ENCODE measurements at places on chromosomes 5 and 9.

DNA sequence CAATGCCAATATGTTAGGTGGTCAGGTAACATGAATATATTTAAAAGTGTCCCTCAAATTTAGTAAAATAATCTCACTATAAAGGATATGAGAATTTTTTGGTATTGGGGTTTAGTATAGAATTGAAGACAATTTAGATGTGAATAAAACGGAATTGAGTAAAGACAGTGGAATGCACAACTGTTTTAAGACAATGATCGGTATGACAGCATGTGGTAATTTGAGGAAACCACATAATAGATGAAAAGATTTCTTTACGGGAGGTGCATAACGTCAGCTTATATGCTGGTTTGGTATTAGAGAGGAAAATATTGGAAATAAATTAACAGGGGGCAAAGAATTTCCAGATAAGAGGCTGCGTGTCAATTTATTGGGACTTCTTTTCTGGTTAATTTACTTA lies 1043.2 kb downstream of the CDH18 start:
- DNase-seq, result no peak

- no peak for DNase-seq
Observed at GRCh38 chr9:107423540-107423939, 66.0 kb downstream of the KLF4 start.

GRCh38 chr5:132834057-132834456 lies 3.6 kb upstream of the SHROOM1 start:
- no peak for DNase-seq

GRCh38 chr9:6354072-6354686 lies 26.0 kb downstream of the TPD52L3 start:
- DNase-seq, result peak; percentile 0

DNA sequence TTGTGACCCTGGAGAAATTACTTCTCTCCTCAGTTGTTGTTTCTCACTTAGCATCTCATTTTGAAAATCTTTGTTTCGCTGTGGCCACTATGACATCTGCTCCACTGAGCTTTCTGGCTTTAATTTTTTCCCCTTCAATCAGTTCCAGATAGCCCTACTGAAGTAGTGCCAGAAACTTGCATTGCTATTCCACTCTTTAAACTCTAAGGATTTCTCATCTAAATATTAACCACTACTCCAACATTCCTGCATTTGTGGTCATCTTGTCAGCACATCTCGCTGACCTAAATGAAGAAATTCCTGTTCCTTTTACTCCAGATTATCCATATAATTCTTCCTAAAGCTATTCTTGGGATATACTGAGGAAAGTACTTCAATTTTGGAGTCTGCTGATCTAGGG lies 15.3 kb upstream of the NOL6 start:
- no peak for DNase-seq

DNA sequence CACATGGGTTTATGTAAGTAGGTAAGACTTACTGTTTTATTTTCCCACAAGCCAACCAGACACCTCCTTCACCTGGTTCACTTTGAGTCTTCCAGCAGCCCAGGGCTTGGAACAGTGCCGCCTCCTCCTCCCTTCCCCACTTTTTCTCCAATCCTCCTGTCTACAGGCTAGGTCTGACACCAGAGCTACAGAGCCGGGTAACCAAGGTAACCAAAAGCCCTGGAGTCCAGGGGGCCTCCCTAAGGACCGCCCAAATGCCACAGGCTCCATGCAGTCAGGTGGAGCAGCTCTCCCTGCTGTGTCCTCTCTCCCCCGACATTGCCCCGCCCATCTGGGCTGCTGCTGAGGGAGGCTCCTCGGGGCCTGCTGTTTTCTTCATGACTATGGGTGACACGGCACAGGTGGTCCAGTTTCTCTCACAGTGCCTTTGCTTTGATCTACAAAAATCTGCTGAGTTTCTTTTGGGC lies 138.0 kb upstream of the EFNA5 start:
- no peak for DNase-seq

DNA sequence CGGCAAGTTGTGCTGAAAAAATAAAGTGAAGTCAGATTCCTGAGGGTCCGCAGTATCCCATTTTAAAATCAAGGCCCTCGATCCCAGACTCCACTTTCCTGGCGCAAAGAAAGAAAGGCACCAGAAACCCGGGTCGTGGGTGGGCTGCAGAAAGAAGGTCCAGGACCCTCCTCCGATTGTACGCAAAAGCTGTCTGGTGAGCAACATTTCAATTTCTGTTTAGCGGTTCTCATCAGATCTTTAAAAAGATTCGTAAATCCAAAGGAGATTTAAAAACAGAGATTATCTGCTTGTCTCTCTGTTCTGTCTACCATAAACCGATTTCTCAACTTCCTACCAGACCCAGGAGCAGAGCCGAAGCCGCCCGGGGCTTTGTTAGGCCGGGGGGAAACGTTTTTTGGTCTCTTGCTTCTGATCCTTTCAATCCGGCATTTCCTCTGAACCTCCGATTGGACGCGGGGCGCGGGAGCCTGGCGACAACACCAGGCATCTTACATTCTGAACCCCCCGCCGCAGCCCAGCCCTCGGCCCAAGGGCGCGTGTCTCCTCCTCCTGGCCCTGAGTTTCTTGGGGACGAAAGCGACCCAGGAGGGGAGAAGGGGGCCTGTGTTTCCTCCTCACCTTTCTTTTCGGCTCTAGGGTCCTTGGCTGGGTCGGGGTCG lies 746 bp downstream of the NKX2-5 start:
- no peak for DNase-seq
